Type B pancreatic cell (in vitro differentiated cells): ENCODE measurements at places on chromosomes 12 and 14.

DNA sequence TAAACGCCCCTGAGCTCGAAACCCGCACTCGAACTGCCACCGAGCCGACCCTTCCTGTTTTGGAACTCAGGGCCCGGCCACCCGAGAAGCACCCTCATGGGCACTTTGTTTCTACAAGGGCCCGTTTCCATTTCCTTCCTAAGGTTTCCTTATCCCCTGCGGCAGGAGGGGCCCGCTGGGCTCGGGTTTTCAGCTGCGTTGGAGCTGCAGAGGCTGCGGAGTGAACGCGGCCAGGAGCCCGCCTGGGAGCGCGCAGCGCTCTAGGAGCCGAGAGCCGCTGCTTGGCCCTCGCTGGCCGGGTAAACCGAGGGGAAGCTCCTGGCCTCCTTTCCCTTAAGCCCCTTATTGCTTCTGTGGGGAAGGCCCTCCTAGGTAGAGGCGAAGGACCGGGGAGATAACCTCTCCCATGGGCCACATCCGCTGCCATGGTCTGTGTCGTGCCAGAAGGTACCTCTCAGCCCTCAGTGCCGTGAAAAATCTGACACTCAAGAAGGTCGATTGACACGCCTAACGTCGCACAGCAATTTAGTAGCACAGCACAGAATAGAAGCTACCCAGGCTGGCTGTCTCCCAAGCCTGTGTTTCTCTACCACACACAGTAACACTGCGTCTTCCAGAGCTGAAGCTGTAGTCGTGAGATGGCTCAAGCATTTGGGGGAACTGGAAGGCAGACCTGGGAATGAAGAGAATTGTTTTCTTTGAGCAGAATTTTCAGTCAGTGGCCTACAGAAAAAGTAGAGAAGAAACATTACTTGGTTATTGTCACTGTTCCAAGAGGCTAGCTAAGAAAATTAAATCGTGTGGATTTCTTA, 12.9 kb upstream of the CALM1 start:
- DNase-seq: peak; percentile 75

- DNase-seq: no peak
Measured at GRCh38 chr12:63849106-63849620, 4.7 kb downstream of the SRGAP1 start.

GRCh38 chr14:76715511-76716081, 45.7 kb upstream of the VASH1 start:
- peak; percentile 7 for DNase-seq

DNA sequence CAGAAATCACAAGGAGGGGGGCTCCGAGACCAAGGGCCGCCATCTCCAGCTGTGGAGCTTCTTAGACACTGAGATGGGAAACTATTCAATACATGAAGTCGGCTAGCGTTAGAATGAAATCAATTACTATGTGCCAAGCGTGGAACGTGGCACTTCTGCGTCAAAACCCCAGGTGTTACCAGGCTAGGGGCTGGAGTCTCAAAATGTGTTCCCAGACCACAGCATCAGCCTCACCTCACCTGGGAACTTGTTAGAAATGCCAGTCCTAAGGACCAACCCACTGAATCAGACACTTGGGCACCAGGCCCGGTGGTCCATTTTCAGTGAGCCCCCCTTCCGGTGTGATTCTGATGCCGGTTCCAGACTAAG, 5.0 kb upstream of the SETD1B start:
- no peak for DNase-seq

DNA sequence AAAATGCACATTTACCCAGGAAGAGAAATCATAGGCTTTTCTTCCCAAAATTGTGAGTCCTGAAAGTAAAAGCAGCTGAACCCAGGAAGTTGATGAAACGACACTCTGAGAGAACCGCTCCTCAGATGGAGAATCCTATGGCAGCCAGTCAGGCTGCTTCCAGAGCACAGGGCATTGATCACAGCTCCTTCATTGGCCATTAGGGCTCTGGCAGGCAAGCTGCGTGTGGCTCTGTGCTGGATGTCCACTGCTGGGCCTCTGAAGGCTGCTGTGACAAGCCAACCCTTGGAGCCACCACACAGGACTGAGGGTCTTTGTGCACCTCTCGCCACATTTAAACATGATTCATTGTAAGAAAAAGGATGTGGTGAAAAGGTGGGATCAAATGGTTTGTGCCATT, 89.4 kb downstream of the EXOC5 start:
- DNase-seq: no peak

- no peak for DNase-seq
Measured at GRCh38 chr12:121574025-121574424, 6.8 kb downstream of the KDM2B start.

DNA sequence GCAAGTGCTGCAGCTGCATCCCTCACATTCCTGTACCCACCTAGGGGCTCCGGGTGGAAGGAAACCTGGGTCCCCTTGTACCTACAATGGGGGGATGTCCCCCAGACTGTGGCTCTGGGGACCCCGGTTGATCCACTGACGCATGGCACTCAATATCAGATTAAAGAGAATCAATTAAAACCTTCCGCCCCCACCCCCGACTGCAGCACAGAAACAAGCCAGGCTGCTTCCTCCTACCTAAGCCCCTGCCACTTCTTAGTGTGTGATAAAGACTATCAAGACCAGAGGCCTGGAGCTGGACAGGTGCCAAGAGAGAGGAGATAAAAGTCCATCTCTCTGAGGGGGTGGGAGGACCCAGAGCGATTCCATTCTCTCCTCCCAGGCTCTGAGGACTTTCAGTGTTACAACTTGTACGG, 28.2 kb upstream of the RPLP0 start:
- no peak for DNase-seq

GRCh38 chr14:56892959-56893358, 82.7 kb upstream of the OTX2 start:
- DNase-seq: no peak

GRCh38 chr12:117090816-117091711, 8.2 kb downstream of the TESC start:
- DNase-seq: no peak
